ENCODE measurements at places on chromosomes 6 and 20.
A peak's percentile ranks its signal among the peaks of the same experiment; 100 is the strongest.

DNA sequence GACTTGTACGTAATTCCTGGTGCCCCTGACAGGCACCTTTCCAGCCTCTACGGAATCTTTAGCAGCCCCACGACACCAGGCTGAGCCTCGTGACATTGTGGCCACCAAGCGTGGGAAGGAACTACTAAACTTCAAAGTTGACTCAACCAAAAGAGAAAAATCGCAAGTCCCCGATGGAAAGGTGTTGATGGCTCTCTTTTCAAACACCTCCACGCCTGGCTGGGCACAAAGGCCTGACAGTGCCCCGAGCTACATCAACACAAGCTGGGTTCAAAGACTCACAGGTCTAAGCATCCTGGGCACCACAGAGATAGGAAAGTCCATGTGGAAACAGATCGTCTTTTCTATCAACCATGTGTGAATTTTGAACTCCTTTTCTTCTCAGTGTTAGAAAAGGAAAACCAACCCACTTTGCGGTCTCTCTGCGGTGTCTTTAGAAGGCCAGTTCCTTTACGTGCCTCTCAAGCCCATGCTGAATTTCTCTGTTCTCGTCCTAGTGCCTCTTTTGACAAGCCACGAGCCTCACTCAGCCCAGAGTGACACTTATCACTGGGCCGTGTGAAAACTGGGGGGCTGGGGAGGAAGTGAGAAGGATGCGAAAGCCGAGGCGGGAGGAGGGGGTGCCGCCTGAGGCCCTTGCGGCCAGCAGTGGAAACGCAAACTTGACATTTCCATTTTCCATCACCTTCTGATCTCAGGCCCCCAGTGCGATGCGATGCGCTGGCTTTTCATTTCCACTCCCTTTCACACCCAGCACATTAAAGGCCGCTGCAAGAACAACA, 59.4 kb downstream of the GFOD1 start:
- peak; percentile 59 for DNase-seq

DNA sequence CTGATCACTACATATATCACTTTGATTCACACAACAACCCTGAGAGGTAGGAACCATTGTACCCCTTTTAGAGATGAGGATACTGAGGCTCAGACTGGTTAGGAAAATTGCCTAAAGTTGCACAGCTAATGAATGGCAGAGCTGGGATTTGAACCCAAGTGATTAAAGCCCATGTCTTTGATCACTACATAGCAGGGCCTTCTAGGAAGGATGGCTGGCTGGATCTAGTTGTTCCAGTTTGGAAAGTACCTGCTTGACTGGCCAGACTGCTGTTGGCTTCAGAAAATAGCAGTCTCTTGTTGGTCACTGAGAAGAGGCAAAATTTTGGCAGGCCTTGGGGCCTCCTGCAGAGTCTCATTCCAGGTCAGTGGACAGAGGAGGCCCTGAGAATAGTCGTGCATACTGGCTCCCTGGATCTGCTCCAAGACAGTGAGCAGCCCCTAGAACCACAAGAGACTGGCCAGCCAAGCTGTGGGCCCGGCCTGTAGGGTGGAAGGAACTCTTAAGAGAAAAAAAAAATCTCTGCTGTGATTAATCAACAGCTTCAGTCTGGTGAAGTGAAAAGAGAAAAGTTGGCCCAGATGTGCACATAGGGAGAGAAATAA, 17.5 kb downstream of the PPARD start:
- DNase-seq, result no peak

GRCh38 chr20:24604966-24605665, 135.7 kb downstream of the SYNDIG1 start:
- DNase-seq, result no peak

GRCh38 chr6:47674673-47675072, 23.7 kb upstream of the ADGRF4 start:
- DNase-seq, result no peak

Measured in activated CD4-positive, alpha-beta T cell treated with anti-CD3 and anti-CD28 coated beads, Interleukin-2, amount 50 U/mL, for 1 hour (primary cell).